HFFc6 (cell line): ENCODE measurements at places on chromosomes 1 and 21. TPM values are rescaled to one million over a fixed set of nuclear protein-coding genes. Genes with fewer than 3 reads are reported as not detected.

FMO2 gene
- total RNA-seq = not detected in 3 replicates

MCOLN2 gene
- total RNA-seq = 1.3 to 2.6 TPM (median 1.4 TPM) in 3 replicates

TMEM200B gene
- total RNA-seq = 11.2 to 14.6 TPM (median 13.3 TPM) in 3 replicates

CAPN2 gene
- 335 to 405 TPM (median 363 TPM) in 3 replicates for total RNA-seq

LCE1C gene
- total RNA-seq = not detected in 3 replicates

NOS1AP gene
- total RNA-seq = 0.11 and 0.68 TPM in 2 replicates

SMPDL3B gene
- not detected in 3 replicates for total RNA-seq

RHOC gene
- 579 to 631 TPM (median 622 TPM) in 3 replicates for total RNA-seq

OR6P1 gene
- not detected in 3 replicates for total RNA-seq

ASCL5 gene
- not detected in 2 replicates for total RNA-seq

FLAD1 gene
- 26.0 to 35.3 TPM (median 27.5 TPM) in 3 replicates for total RNA-seq

CYP4Z1 gene
- not detected in 3 replicates for total RNA-seq

C1orf226 gene
- total RNA-seq = 0.11 to 0.74 TPM (median 0.35 TPM) in 3 replicates

GRCh38 chr1:116411784-116412479 lies 38.9 kb downstream of the ATP1A1 start:
- DNase-seq = peak; percentile 38

DNA sequence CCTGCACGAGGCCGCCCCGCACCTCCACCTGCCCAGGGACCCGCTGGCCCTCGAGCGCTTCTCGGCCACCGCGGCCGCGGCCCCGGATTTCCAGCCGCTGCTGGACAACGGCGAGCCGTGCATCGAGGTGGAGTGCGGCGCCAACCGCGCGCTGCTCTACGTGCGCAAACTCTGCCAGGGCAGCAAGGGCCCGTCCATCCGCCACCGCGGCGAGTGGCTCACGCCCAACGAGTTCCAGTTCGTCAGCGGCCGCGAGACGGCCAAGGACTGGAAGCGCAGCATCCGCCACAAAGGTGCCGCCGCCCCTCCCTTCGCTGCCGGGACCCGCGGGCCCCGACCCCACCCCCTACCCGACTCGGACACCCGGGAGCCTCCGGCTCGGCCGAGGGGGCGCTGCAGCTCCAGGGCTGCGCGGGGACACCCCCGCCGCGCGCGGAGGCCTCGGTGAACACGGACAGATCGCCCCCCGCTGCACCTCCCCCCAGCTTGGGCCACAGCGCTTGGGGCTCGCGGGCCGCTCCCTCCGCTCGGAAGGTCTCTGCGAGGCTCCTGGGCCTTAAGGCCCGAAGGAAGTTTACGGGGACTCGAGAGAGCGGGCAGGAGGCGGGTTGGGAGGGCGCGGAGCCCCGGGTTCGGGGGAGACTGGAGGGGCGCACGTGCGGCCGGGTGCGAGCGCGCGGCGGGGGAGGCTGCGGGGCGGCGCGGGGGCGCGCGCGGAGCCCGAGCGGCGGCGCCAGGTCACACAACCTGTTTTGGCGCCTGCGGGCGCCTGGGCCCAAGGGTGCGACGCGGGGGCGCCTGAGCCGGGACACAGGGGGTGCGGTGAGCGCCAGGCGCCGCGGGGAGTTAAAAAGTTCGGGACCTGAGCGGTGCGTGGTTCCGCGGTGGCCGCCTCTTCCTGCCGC lies 1.2 kb downstream of the SAMD11 start:
- DNase-seq = peak; percentile 61

DNA sequence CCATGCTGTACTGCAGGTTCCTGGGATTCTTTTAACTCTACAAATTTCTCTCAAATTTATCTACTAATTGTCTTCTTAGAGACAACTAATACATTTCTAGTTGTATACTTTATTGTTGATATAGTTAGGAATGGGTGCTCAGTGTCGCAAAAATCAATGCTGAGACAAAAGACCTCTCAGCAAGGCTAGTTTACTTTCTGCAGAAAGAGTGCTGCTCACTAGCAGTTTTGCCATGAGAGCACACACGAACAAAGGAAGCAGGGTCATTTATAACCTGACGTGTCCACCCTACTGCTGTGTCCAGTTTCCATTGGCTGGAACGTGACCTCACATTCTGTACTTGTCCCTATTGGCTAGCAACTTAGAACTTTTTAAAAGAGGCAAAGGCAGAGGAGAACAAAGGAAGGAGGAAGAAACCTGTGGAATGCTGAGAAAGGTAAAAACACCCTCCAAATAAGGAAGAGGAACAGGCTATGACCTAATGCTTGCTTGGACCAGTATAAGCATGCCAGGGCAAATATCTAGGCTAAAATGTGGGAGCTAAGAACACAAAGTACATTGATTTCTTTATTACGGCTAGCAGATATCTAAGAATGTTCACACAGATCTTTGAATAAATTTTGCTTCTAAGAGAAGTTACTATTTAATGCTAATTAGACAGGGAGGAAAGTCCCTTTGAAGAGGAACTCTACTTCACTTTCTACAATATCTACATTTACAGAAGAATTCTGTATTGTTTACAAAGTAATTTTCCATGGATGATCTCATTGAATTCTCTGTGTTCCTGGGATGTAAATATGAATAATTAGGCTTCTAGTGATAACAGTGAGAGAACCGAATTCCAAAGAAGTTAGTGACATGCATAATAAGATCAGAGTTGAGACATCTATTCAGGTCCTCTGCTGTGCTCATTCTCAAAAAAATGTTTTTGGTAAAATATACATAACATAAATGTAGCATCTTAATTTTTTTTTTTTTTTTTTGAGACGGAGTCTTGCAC lies 86.0 kb upstream of the MAP10 start:
- no peak for DNase-seq

- DNase-seq = peak; percentile 86
Measured at GRCh38 chr1:181105134-181106021, 16.9 kb downstream of the IER5 start.

- peak; percentile 19 for DNase-seq
Measured at GRCh38 chr1:167057241-167057688, 32.9 kb downstream of the GPA33 start.

DNA sequence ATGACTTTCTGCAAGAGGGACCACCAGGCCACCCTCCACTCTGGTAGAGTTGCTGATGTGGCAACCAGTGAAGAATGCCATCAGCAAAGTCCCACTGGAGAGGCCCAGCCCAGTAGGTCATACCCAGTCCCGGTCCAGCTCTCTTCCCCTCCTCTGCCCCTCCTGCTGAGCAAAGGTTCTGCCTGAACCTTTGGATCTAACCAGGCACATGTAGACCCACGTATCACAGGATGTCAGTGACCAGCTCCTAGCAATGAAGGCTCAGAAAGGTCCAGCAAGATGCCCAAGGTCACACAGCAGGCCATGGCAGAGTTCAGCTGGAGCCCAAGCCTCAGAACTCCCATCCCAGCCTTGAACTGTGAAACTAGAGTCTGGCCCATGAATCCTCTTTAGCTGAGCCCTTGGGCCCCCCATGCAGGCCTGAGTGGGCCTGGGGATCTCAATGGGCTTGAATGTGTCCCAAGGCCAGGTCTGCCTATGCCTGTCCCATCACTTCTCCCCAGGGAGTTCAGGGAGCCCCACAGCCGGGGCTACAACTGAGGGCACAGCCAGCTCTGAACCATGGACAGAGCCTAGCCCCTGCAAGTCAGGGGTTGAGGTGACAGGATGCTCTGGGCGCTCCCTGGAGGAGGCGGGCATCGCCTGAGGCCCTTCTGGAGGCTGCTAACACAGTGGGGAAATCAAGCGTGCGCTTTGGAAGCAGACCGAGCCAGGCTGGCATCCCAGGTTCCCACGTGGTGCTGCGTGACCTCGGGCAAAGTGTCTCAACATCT lies 21.4 kb upstream of the PADI1 start:
- no peak for DNase-seq

DNA sequence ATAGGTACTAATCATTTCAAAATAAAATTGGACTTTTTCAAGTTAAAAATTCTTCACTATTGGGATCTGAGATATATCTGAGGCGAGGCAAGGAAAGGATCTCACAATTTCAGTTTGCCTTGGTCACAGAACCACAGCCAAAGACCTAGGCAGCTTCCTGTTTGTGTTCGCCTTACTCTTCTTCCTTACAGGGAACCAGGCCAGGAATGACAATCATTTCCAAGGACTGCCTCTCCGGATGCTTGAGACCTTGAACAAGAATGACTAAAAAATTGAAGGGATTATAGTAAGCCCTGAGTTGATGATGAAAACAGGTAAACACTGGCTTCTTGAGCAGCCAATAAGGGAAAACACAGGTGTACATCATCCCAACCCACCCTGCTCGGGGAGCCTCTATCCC lies 35.2 kb upstream of the SERBP1 start:
- no peak for DNase-seq

- DNase-seq = no peak
Measured at GRCh38 chr1:31793086-31793485, 22.7 kb downstream of the SPOCD1 start.

- no peak for DNase-seq
Measured at GRCh38 chr1:19665496-19666465, 1.1 kb downstream of the HTR6 start.

- DNase-seq = peak; percentile 36
Measured at GRCh38 chr21:21688889-21689288, 690.7 kb downstream of the NCAM2 start.

- peak; percentile 87 for DNase-seq
Measured at GRCh38 chr1:85343612-85344255, 67.3 kb upstream of the BCL10 start.

DNA sequence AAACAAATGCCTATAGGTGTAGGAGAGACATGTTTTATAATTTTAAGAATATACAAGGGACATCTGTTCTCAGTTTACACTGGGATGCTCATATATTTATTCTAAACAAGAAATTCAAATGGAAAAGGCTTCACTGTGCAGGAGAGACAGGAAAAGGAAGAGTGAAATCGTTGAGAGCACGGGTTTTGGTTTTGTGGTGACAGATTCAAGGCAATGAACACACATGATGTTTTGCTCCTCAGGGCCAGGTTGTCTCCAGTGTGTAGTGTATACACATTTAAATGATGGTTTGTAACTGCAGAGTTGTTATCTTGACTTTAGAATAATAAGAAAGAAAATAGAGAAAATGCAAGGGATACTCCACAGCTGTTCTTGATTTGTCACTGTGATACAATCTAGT lies 73.7 kb downstream of the S1PR1 start:
- DNase-seq = no peak

DNA sequence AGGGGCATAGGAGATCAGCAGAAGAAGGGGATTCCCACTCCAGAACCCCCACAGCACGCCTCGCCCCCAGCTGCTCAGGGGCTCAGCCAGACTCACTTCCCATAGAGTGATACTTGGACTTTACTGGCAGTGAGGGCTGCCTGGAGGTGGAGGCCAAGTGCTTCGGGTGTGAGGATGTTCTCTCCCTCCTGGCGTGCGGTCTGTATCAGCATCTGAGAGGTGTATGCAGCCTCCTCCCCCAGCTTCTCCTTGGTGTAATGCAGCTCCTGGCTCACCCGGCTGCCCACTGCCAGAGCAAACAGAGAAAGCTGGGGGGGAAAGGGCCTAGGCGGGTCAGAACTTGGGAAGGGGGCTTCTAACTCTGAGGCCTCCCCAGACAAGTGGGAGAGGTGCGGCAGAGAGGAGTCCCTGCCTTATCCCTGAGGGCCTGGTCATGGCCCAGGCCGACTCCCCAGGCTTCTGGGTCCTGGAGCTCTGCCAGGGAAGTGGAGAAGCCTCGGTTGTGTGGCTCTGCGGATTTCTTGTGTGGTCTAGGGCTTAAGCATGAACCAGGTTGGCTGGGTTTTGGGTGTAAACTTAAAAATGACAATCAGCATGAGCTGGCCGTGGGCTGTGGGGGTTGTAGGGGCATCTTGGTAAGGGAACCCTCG lies 10.9 kb downstream of the PTCH2 start:
- DNase-seq = no peak

DNA sequence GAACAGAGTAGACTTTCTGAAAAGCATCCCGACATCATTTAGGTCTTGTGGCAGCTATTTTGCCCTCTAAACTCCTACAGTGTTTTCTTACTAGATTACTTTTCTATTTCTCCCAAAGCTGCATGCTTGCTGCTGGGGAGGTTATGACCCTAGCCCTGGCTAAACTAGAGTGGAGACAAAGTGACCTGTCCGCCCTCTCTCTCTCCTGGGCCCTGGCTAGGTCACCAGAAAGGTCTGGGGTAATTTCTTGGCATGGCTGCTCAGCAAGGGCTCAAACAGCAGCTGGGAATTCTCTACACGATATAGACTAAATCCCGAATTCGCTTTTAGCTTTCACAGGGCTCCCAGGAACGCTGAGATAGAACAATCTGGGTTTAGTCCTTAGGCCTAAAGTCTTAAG lies 84.5 kb upstream of the KCNE2 start:
- no peak for DNase-seq

DNA sequence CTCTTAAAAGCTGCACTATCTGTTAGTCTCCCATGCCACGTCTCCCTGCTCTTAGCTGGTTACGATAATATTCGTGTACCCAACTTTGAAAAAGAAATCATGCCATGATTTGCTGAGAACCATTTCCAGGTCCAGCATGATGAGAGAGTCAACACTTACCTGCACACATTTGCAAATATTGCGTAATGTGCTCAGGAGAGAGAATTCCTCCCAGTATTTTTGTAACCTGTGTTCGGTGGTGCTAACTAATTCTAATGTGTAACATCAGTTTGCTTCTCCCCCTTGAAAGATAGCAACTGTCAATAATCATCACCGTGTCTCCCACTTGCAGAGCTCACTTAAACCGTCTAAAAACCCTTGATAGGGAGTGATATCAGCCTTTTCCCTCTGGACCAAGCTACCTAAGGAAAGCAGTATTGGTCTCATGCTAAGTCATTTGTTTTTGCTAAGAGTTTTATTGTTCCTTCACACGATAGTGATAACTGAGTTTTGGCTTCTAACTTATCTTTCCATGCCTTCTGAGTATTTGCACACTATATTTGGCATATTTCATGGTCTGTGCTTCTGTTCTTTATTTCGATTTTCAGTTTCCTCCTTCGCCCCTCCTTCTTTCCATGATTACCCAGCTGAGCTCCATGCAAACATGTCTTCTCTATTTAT lies 61.1 kb upstream of the IRF2BP2 start:
- DNase-seq = no peak

GRCh38 chr1:81449786-81450185 lies 350.9 kb upstream of the ADGRL2 start:
- DNase-seq = no peak

- no peak for DNase-seq
Measured at GRCh38 chr21:41098481-41099042, 69.4 kb upstream of the BACE2 start.

DNA sequence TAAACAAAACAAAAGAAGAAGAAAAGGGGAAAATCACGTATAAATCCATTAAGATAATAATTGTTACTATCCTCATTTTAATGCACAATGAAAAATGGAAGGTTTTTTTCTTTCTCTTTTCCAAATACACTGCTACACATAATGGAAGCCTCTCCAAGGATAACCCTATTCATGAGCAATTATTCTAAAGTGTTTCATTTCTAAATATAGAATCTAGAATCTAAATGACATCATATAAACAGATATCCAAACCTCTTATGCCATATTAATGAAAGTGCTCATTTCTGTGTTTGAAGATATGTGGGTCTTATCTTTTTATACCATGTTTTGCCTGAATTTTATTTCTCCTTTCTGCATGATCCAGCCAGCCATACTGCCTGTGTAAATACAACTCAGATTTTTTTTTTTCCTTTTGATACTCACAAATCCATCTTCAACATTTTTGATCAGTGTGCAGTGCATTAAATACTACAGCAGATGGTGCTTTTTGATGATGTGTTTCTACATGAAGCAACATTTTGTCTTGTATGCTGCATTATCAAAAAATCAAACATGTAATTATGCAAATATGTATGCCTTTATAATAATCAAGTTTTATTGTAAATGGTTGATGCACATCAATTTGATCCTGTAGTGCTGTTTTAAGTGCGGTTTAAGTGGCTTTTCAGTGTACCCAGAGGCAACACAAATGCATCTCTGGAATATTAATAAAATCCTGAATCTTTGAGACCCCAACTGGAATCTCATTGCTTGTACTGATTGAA lies 625.6 kb upstream of the PTBP2 start:
- DNase-seq = no peak
